Fibroblast of skin of abdomen (primary cell): ENCODE measurements at places on chromosomes 7 and 10.

DNA sequence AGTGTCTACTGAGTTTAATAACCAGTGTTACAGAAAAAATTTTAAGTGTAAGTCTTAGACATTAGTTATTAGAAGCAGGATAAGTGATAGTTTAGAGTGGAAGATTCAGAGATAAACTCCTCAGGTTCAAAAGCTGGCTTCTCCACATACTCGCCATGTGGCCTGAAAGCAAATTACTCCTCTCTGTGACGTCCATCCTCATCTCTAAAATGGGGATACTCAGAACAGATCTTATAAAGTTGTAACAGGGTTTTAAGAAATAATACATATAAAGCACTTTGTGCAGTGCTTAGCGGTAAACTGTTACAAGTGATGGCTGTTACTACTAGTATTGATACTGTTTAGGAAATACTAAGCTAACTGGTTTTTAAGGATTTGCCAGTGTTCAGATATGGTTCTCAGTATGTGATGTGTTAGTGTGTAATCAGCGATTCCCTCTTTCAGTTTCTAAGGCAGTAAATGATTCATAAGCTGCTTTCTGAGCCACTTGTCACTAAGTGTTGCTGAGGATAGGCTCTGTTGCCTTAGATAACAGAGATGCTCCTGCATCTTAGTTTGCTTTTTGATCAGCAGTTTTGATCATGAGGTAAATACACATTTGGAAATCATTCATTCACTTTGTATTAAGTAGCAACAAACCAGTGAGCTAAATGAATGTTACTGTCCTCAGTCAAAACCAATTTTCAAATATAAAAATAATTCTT lies 58.7 kb downstream of the CYP51A1 start:
- DNase-seq: no peak

- DNase-seq: no peak
Measured at GRCh38 chr7:117640465-117640864, 160.6 kb downstream of the CFTR start.

DNA sequence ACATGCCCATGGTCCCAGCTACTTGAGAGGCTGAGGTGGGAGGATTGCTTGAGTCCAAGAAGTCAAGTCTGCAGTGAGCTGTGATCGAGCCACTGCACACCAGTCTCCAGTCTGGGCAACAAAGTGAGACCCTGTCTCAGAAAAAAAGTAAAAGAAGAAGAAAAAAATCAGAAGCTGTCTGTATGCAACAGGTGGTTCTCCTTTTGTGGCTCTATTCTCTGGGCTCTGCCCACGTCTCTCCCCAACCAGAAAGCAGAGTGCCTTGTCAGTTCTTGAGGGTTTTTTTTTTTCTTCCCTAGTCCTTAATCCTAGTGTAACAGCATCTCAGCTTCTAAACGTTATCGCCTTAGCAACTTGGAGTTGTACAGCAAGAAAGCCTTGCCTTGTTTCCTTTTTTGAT lies 89.5 kb downstream of the PRKCQ start:
- no peak for DNase-seq

GRCh38 chr7:134823400-134823799 lies 44.0 kb downstream of the CALD1 start:
- DNase-seq: peak; percentile 95

DNA sequence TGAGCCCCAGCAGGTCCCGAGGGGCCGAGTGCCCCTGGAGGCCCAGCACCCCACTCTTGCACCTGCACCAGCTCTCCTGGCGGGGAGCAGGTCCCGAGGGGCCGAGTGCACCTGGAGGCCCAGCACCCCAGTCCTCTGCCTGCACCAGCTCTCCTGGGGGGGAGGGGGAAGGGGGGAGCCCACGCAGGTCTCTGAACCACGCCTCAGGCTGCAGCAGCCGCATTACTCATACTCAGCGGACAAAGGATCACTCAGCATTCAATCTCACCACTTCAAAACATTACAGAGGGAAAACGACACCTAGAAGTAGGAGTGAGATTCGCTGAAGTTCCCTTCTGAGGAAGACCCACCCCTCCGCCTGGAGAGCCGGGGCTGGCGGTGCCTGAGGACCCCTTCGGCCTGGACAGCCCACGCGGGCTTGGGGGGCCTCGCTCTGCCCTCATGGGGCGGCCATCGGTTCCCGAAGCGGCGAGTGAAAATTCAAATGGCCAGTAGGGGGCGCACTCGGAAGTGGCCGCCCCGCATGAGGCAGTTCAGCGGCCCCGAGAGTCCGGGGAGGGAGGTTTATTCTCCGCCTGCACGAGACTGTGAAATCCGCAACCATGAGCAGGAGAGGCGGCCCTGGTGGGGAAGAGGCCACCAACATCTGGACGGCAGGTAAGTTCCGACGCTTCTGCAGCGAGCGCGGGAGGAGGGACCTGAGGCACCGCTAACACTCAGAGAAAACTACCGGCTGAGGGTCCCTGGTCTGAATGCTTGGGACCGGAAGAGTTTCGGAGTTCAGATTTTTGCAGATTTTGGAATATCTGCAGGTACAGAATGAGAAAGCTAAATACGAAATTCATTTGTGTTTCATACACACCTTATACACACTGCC lies 1.1 kb upstream of the GPER1 start:
- DNase-seq: peak; percentile 55

- DNase-seq: peak; percentile 59
Measured at GRCh38 chr7:17302575-17303142, 4.2 kb downstream of the AHR start.

DNA sequence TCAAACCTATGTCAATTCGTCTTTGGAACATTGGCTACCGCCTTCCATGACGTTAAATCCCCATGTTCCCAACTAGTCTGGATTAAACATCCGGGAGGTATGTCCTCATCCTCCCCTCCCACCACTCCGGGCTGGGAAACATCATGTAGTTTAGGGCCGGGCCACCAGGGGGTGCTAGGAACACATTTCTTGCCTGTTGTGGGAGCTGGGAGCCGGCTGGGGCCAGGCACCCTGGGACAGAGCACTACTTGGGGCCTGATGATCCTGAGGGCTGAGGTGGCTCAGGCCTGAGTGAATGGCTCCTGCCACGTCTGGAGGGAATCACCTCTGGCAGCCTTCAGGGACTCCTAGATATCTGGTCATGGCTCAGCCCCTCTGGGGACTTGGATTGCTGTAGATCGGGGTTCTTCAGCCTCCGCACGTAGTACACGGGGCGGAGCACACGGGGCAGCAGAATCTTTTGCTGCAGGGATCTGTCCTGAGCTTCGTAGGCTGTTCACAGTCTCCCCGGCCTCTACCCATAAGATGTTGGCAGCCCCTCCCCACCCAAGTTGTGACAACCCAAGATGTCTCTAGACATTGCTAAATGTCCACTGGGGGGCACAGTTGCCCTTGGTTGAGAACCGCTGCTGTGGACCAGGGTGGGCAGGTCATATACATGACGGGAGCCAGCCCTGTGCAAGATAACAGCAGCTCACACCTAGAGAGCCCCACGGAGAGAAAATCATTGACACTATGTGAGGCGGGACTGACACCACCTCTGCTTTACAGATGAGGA lies 141.2 kb upstream of the ZNF716 start:
- no peak for DNase-seq

GRCh38 chr7:21916629-21917028 lies 29.1 kb downstream of the CDCA7L start:
- no peak for DNase-seq

DNA sequence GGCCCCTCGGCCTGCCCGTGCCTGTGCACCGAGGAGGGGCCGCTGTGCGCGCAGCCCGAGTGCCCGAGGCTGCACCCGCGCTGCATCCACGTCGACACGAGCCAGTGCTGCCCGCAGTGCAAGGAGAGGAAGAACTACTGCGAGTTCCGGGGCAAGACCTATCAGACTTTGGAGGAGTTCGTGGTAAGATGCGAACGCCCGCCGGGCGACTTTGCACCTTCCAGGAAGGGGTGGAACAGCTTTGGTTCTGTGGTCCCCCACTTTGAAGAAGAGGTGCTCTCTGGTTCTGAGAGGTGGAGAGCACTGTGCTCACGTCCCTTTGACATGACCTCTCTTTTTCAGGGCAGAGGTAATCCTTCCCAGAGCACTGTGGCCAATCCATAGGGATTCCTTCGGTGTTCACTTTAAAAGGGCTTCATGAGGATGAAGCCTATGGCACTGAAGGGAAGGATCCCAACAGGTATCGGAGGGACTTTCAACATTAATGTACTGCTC lies 2.6 kb downstream of the VWC2 start:
- DNase-seq: no peak

GRCh38 chr10:114166043-114166442 lies 8.0 kb downstream of the CCDC186 start:
- no peak for DNase-seq

DNA sequence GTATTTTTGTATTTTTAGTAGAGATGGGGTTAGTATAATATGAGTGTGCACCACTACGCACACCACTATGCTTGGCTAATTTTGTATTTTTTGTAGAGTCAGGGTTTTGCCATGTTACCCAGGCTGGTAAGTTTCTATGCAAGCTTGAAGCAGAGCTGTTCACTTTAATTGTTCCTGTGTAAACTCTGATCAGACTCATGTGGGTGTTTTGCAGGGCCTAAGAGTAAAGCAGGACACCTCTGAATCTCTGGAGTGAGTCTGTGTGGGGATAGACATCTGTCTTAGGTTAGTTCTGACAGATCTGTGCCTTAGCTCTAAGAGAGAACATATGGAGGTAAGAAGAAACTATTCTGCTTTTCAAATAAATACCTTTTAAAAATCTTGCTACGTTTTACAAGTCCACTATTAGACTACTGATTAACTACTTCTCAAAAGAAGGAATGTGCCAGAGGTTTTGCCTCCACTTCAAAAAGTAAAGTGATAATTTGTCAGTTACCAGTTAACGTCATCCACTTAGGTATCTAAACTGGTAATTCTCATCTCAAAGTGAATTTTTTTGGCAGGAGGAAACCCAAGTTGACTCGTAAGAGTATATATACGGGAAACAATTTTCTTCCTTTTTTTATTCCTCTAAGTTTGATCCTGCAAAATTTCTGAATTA lies 1.1 kb downstream of the COL17A1 start:
- no peak for DNase-seq

DNA sequence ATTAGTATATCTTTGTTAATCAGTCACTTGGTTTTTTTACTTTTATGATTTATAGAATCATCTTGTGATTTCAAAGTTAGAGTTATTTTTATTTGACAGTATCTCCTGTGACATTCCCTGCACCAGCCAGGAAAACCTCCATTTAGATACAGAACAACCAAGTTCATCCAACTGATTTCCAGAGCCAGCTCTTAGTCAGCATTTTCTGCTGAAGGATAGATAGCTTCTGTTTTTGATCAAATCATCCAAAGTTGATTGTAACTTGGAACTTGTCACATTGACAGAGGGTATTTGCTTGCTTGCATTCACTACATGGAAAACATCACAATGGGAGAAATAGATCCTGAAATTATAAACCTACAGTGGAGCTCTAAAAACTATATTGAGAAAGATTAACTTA lies 122.6 kb downstream of the PON1 start:
- DNase-seq: no peak

DNA sequence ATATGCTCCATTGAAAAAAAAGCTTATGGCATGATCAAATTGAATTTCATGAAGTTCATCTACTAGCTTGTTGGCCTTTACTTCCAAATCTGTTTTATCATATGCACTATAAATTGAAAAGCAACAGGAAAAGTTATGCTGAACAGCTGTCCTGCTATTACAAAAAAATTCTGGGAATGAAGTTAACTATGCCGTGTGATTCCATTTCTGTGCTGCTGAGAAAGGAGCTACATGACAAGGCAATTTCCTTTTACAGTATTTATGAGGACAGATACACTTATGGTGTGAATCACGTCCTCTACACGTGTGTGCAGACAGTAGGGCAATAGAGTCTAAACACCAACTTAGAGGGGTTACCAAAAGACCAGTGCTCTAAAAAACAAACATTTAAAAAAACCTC lies 426.5 kb upstream of the AKR1E2 start:
- DNase-seq: peak; percentile 78

DNA sequence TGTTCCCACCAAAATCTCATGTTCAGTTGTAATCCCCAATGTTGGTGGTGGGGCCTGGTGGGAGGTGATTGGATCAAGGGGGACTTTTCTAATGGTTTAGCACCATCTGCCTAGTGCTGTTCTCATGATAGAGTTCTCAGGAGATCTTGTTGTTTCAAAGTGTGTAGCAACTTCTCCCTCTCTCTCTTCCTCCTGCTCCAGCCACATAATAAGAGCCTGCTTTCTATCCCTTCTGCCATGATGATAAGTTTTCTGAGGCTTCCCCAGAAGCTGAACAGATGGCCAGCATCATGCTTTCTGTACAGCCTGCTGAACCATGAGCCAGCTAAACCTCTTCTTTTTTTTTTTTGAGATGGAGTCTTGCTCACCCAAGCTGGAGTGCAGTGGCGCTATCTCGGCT lies 910.6 kb downstream of the KCNMA1 start:
- no peak for DNase-seq

- DNase-seq: no peak
Measured at GRCh38 chr10:1003884-1004670, 15.8 kb downstream of the GTPBP4 start.

- DNase-seq: peak; percentile 51
Measured at GRCh38 chr7:5382281-5382892, 41.2 kb downstream of the TNRC18 start.

DNA sequence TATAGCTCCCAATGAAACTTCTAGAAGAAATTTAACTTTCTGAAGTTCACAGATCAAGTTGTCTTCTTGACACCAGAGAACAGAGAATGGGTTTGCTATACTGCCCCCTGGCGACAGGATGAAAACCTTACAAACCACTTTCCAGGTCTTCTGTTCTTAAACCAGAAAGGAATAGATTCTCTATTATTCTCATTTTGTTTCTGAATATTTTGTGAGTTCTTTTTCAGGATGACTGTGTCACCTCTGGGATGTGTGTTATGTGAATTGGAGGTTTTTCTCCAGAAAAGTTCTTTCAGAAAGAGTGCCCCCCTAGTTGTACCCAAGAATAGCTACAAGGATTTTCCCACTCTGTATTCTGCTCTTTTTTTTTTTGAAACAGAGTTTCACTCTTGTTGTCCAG lies 6.3 kb downstream of the IFT22 start:
- DNase-seq: peak; percentile 27

- DNase-seq: peak; percentile 66
Measured at GRCh38 chr10:78755063-78755701, 313.6 kb upstream of the ZMIZ1 start.

DNA sequence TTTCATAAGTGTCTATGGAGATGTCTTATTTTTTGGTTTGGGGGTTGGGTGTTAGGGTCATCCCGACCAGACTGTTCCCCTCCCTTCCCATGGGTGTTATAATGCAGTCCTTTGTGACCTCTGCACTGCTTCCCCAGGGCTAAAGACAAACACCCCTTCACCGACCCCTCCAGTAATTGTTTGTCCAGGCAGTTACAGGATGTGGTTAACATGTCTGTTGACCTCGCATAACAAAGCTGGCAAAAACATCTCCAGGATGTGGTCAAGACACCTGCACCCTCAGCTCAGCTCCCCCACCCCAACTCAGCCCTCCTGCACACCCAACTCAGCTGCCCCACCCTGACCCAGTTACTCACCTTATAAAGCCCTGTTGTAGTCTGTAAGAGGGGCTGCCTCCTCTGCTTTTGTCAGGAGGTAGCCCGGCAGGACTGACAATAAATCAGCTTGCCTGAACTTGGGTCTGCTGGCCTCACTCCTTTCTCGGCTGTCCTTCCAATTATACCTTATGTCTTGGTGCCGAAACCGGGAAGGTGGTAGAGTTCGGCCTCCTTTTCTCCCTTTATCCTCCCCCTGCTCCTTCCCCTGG lies 102.2 kb downstream of the ZNF92 start:
- DNase-seq: no peak

- no peak for DNase-seq
Measured at GRCh38 chr7:76048668-76048988, 722 bp downstream of the MDH2 start.
